ENCODE measurements at places on chromosomes 11 and 22.

- DNase-seq: no peak
Measured at GRCh38 chr11:74008373-74009229, at the start of gene UCP3. UCP3 (minus strand) TSS chr11:74009085; CDS start chr11:74007042, 2,043 bp downstream.

DNA sequence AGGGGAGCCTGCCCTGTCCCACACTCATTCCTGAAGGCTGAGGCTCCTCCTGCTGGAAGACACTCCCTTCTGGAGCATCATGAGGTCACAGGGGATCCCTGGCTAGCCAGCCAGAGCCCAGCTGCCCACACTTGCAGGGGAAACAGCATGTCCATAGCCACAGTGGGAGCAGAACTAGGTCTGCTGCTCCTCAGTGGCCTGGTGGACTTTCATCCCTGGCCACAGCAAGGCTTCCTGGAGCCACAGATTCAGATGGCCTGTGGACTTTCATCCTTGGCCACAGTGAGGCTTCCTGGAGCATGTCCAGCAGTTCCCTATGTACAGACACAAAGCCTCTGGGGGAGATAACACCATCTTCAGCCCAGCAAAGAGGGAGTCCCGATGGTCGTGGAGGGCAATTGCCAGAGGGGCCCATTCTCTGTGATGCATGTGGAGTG lies 5.9 kb upstream of the APOL6 start:
- no peak for DNase-seq

DNA sequence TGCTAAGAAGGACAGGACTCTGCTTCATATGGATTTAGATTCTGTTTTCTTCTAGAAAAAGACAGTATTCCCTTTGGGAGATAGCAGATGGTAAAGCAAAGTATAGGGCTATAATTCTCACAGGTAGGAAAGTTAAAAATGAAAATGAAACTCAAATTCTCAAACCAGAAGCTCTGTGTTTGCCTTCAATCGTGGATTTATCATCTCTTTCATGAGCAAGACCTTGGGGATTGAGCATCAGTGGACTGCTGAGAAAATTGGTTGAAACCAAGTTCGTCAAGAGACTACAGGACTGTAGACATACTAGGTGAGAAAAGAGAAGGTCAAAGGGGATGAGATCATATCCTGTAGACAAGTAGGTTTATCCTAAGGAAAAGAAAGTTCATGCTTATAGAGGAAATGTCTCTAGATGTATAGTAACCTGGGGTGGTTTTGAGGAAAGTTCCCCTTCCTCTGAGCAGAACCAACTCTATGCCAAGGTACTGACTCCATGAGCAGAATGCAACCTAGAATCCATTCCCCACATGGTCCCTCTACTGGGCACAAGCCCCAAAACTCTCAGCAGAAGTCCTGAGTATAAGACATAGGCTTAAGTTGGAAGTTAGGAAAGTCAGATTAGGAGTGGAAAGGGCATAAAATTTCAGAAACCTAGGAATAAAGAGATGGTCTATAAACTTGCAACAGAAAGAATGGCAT lies 46.5 kb downstream of the SLC5A12 start:
- no peak for DNase-seq

DNA sequence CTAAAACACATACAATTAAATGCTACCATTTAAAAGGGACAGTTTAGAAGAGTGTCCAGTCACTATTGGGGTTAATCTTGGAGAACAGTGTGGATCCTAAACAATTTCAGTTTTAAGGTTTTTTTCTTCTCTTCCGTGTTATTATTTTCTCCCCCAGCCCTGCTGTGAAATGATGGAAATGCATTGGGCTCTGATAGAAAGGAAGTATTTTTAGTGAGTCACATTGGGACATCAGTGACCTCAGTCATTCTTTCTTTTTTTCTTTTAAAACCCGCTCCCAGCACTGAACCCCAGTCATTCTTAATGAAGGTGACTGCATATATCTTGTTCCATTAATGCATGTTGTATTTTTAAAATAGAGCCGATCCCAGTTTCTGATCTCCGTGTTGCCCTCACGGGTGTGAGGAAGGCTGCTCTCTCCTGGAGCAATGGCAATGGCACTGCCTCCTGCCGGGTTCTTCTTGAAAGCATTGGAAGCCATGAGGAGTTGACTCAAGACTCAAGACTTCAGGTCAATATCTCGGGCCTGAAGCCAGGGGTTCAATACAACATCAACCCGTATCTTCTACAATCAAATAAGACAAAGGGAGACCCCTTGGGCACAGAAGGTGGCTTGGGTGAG lies 93.2 kb upstream of the OR4B1 start:
- DNase-seq: no peak

DNA sequence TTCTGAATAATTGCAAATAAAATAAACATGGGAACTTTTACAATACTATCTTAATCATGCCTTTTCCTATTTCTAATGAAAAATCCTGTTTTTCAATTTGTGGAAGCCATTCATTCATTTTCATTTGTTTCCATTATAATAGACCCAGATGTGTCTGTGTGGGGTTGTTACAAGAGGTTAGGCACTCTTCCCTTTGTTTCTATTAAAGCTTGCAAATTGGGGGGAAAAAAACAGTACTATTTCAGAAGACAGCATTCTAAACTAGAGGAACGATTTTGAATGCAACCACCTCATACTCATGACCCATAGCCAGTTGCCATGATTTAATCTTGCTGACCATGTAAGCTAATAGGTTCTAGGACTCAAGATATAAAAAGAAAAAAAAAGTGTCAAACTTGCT lies 175.5 kb downstream of the SOX6 start:
- DNase-seq: no peak

DNA sequence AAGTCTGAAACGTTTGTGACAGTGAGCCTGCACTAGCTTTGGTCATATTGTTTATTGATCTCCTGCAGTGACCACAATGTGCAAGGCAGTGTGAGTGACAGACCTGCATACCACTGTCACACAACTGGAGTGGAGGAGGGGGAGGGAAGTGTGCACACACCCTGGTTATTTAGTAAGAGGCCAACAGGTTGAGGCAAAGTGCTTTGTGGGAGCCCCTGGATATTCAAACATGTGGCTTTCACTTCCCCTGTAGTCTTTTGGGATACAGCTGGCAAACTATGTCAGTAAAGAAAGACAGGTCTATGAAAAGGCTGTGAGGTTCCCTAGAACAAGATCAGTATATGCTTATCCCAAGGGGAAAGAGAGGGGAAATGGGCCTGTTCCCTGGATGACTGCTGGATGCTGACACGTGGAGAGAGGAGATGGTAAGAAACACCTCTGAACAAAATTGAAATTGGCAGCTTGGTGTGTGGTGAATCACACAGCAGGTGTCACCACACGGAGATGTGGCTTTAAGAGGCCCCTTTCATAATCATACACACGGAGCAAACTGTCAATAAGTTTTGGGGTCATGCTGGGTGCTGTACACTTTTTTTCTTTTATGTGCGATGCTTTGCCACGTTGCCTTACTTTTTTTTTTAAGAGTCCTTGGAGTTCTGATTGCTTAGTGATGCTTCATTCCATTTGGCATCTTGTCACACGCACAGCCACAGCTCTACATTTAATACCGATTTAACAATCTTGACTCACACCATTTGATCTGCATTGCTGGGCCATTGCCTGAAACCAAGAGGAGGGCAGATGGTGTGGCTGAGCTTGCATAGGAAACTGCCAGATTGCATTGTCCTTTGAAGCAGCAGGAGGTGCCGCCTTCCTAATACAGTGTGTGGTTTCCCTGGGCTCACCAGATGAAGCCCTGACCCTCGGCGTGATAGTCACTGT lies 11.3 kb downstream of the OSBP2 start:
- DNase-seq: no peak

GRCh38 chr11:45252134-45252856 lies 33.8 kb downstream of the SYT13 start:
- DNase-seq: peak; percentile 86

DNA sequence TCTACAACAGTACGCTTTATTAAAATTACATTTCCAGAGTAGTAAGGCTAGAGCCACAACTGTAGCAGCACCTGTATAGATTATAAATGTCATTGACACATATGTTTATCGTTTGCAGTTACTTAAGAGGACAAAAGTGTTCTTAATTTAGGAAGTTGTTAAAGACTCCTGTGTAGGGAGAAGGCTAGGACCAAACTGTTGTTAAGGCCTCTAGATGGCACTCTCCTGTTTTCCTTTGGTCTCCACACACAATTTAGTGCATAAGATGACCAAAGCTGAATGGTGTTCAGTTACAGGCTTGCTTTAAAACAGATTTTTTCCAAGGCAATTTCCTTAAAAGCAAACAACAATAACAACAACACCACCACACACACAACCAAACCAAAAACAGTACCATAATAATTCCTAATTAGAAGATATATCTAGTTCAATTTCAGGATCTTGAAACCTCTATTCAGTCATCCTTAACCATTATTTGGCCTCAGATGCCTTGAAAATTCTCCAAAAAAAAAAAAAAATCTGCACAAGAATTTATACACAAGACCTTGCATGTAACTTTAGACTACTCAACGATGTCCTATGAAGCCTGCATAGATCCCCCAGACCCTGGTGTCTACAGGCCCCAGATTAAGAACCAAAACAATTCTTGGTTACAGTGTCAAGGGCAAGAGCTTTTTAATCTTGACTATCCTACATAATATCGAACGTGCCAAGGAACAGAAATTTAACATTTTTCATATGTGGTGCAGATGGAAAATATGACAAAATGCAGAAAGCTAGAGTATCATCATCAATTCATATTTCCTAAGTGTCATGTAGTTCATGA lies 42.6 kb upstream of the APOA1 start:
- peak; percentile 66 for DNase-seq

- no peak for DNase-seq
Measured at GRCh38 chr11:86933891-86934581, 21.2 kb downstream of the FZD4 start.

DNA sequence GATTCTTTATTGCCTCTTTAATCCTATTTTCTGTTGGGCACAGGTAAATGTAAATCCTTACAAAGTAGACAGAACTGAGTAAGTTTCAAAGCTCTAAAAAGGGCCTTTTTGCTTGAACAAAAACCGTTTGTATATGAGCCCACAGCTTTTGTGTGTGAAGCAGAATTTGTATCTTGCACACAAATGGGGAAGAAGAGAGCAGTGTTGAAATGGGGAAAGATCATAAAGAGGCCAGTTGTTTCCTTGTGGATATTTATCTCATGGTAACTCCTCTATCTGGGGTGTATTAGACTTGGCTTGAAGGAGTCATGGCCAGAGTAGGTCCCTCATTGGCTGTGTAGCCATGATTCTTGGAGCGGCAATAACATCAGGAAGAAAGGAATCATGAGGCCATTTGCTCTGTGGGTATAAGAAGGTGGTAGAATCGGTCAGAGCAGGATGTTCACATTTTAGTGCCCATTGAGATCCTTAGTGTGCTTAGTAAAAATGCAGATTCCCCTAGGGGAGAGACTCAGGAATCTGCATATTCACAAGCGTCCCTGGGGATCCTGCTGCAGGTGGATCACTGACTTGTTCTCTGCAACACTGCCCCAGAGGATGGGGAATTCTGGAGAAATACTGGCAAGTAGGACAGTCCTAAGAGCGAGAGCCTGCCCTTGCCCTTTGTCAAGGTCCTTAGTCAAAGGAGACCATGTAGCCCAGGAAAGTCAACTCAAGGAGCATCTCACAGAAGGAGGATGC lies 126.5 kb downstream of the LDLRAD3 start:
- no peak for DNase-seq

DNA sequence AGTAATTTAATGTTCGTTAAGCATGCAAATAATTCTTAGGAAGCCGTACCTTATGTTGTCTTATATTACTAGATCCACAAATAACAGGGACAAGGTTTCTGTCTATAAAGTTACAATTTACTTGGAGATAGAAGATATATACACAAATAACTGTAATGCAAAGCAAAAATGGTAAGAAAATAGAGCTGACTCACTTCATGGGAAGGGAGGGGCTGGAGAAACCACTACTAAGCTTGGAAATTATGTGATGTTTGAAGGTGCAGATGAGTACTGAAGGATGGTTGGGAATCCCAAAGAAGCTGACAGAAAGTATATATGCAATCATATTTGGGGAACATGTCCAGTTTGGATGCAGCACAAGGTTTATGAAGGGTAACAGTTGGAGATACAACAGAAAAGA lies 4.0 kb downstream of the NPAT start:
- no peak for DNase-seq

DNA sequence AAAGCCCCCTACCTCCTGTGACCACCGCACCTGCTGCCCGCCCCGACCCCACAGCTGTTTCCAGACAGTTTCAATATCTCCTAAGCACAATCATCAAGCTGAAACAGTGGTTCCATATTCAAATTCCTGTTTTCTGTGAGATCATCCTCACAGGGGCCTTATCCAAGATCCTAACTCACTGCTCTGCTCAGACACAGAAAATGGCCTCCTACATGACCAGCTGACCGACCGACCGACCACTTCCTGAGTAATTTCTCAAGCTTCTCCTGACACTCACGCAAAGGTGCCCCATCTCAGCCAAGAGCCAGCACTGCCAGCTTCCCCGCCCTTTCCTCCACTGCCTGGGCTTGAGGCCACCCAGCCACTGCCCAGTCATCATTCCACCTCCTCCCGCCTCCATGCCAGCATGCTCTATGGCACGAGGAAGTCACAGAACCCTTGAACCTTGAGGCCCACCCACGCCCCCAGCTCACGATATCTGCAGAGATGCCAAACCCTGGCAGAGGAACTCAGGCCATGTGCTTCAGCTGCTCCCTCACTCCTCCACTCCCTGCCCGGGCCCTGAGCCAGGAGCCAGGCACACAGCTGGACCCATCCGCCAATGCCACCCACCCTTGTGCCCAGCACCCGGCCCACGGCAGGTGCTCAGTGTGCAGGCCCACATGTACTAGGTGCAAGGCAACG lies 14.0 kb downstream of the KIAA0930 start:
- DNase-seq: no peak

GRCh38 chr11:21110415-21110814 lies 441.0 kb downstream of the NELL1 start:
- no peak for DNase-seq

DNA sequence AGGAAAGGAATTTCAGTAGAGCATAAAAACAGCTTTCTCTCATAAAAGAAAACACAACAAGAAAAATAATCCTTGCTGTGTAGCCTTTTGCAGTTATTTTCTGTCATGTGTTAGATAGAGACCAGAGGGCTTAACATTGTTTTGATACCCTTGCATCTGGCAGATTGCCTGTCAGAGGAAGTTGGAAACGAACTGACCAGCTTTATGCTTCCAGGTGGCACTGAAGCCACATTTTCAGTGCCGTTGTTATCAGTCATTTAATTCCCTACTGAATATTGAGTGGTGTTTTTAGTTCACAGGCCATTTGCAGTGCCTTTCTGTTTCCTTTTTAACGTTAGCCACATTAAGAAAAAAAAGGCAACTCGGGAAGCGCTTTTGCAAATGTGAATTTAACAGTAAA lies 21.5 kb upstream of the RAG2 start:
- no peak for DNase-seq
